Kasumi-1 (cell line): ENCODE measurements at places on chromosomes 7 and 10.

GRCh38 chr10:126499744-126500143 lies 111.5 kb upstream of the ADAM12 start:
- no peak for DNase-seq

- DNase-seq = no peak
Observed at GRCh38 chr7:133582766-133583523, 330.1 kb downstream of the EXOC4 start.

DNA sequence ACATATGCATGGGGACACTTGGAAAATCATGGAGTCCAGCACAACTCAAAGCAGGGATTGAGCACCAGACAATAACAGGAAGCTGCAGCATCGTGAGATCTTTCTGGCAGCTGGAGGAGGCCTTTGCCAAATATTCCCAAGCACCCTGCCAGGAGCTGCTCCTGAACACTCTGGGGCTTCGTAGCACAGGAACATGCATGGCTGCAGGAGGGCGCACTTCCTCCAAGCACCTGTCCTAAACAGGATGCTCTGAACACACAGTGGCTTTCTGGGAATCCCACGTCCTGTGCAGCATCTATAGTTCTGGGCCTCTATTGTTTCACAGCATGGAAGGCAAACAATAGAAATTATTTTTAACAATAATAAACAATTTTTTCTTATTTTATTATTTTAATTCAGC lies 4.1 kb downstream of the ABLIM1 start:
- no peak for DNase-seq

GRCh38 chr7:82859106-82859850 lies 303.4 kb downstream of the PCLO start:
- DNase-seq = peak; percentile 23

GRCh38 chr7:116180302-116180701 lies 30.0 kb upstream of the TES start:
- DNase-seq = peak; percentile 75
